ENCODE measurements at places on chromosomes 2 and 18. TPM values are rescaled to one million over a fixed set of nuclear protein-coding genes. Genes with fewer than 3 reads are reported as not detected.

- no peak for DNase-seq
Observed at GRCh38 chr2:123163398-123163797, 861.7 kb upstream of the CNTNAP5 start.

The LRP2 gene
- 2.6 TPM for total RNA-seq

DNA sequence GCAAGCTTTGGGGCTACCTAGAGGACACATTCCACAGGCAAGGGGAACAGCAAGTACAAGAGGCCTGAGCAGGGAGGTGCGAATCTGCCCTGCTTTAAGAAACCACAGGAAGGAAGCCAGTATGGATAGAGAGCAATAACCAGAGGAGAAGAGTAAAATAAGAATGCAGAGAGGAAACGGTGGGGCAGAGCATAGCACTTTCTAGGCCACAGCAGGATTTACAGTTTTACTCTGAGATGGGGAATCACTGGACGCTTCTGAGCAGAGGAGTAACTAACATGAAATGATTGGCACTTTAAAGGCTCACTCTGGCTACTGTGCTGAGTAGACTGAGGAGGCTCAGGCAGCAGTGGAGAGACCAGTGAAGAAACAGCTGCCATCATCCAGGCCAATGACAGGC lies 23.8 kb downstream of the AAK1 start:
- DNase-seq = no peak

- no peak for DNase-seq
Observed at GRCh38 chr2:218887079-218887478, 6.4 kb downstream of the WNT10A start.

DNA sequence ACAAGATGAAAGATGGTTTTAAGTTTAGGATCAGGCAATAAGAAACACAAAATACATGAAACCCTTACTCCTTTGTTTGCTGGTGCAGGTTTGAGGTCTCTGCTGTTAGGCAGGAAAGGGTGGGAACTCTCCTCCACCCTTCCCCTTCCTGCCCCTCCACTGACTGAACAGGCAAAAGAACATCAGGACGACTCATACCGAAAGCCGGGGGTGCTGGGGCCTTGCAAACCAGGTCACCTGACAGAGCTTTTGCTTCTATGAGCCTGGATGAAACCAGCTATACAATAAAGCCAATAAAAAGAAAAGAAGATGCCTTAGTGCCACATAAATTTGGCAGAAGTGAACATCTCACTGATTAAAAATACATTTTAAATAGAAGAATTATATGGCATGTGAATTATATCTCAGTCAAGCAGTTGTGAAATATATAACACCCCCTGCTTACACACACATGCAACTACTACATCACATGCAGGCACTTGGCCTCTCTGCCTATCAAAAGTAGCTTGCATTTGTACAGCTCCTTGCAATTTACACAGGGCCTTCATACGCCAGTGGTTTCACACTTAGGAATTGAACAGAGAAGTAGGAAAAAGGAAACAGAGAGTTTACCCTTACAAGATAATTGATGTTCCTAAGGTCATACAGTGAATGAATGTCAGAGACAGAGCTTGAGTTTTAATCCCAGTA lies 215.1 kb upstream of the TRIB2 start:
- no peak for DNase-seq

GRCh38 chr2:41847744-41848441 lies 199.9 kb upstream of the PKDCC start:
- no peak for DNase-seq

The MC4R gene
- not detected for total RNA-seq

DNA sequence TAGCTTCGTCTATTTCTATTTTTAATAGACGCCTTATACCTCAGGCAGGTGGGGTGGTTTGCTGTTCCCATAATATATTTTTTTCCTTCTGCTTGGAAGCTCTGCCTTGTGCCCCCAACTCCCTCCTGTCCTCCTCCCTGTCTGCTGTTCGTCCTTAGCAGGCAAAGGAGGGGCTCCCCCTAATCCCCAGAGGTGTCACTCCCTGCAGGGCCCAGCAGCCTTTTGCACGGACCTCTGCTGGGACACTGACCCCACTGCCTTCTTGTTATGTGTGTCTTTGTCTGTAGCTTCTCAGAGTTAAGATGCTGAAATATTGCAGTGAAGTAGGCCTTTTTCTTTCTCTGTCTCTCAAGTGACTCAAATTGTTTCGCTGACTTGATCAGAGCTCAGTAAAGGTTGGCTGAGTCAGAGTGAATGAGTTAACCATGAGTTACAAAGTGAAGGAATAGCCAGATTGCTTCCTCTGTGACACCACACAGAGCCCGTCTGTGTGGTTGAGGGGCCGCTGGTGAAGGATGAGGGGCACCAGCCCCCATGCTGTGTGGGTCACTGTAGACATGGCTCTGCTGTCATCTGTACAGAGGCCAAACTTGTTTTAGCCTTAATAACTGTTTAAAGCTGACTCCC lies 47.7 kb downstream of the PRKCE start:
- no peak for DNase-seq

DNA sequence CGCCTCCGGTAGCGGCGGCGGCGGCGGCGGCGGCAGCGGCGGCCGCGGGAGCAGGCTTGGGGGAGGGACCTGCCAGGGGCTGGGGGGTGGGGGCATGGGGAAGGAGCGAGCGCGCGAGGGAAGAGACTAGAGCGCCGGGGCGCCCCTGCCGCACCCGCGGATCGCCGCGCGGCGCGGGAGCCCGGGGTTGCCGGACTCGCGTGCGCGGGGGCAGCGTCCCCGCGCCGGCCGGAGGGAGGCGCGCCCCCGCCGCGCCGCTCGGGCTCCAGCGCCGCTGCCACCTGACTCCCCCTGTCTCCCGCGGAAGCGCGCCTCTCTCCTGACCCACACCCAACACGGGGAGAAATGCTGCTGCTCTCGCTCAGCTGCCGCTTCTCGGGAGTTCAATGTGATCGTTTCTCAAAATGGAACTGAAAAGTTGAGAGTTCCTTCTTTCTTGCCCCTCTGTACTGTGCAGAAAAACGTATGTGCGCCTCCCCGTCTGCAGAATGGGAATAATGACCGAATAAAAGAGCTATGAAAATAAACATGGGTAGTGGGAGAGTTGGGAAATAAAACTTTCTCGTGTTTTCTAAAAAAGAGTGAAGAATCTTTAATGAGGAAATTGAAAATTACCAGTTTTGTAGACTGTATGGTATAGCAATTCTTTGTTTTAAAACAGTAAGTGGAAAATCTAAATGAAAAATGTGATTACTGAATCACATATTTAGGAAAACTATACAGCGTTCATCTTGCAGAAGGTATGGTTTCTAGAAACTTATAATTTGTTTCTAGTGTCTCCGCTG lies 455 bp upstream of the TLK1 start:
- peak; percentile 64 for DNase-seq

All from activated naive CD4-positive, alpha-beta T cell treated with anti-CD3 and anti-CD28 coated beads, Interleukin-2, amount 50 U/mL, for 72 hours (primary cell).